RPMI8226 (cell line): ENCODE measurements at places on chromosomes 2 and 18.

- no peak for DNase-seq
Measured at GRCh38 chr2:37812414-37812813, 112.7 kb upstream of the RMDN2 start.

- DNase-seq = no peak
Measured at GRCh38 chr2:220347626-220348025, 720.2 kb downstream of the SLC4A3 start.

GRCh38 chr2:160731856-160732255 is 238.2 kb upstream of the RBMS1 start:
- DNase-seq = no peak

- DNase-seq = no peak
Measured at GRCh38 chr2:191018048-191018447, 4.1 kb upstream of the STAT1 start.

- DNase-seq = no peak
Measured at GRCh38 chr2:190062053-190062452, 476 bp downstream of the MSTN start.

- DNase-seq = no peak
Measured at GRCh38 chr2:11365096-11365879, 20.9 kb upstream of the ROCK2 start.

DNA sequence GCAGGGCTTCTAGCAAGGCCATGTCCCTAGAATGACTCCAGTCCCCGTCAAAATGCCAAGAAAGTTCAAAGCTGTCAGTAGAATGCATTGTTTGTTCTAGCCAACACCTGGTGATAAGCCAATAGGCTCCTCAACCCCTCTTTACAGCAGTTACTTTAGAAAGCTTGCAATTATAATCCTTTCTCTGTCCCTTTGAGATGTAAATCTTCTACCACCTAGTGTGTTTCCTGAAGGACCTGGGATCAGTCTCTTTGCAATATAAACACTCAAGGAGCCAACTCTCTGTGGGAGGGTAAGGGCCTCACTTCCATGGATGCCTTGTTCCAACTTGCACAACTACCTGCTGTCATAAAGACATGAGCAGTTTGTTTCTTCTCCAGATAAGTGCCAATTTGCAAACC is 301.8 kb downstream of the NBAS start:
- DNase-seq = no peak
